C1 segment of cervical spinal cord (tissue), 14 donors: ENCODE measurements at places on chromosomes 12 and 14.

DNA sequence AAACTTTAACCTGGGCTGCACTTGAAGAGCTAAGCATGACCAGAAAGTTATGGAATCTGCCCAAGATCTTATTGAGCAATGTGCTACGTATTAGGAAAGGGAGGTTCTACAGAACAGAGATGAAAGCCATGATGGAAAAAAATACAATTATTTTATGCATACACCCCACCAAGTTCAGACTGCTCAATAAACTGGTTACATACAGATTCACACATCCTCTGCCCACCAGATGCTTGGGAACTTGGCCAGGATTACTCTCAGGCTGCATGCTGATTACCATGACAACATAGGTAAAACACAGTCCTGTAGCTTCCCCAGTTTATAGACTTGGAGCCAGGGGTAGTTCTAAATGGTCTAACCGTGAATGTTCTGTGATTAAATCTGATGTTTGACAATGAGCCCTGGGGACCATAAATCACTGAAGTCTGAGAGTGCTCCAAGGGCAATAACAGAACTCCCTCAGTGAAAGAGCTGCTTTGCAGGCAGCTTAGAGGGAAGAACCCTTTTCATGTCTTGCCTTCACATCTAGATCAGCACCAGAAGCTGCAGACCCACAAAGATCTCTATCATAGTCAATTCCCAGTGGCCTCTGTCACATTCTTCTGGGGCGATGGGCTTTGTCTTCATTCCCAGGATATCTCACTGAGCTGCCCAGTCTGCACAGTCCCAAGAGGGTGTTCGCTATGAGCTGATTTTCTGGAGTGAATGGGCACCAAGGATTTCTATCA, 232.2 kb downstream of the EMP1 start:
- DNase-seq: no peak

GRCh38 chr12:58030566-58031279, 89.4 kb downstream of the ATP23 start:
- no peak for DNase-seq

GRCh38 chr14:99938376-99938775, 126.8 kb upstream of the EVL start:
- no peak for DNase-seq

DNA sequence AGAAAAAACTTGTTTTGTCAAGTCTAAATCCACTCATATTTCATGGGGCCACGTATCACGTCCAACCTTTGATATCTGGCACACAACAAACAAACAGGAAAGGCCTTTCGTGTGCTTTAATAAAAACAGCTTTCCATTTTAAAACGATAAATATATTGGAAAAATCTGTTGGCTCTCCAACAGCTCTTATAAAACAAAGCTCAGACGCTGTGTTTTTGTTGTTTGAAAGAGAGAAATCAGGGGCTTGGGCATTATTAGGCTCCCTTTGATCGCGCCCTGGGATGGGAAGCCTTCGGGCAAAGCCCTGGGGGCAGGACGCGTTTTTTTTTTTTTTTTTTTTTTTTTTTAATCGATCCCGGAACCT, 429 bp upstream of the PLEKHA5 start:
- no peak for DNase-seq

GRCh38 chr12:51630986-51631385, 40.0 kb downstream of the SCN8A start:
- no peak for DNase-seq

DNA sequence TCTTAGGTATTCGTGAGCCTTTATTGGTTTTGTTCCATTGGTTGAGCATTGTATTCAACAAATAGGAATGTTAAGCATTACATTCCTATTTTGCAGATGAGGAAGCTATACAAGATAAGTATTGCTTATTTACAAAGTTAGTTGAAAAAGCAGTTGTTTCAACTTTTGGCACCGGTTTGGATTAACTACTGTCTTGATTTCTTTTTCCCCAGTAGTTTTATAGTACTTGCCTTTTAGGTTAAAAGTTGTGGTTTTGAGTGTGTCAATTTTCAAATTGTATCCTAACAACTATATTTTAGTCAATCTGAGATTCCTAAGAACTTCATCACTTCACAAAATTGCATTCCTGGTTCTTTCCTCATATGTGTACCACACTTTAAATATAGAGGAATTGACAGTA, 23.8 kb upstream of the MBIP start:
- DNase-seq: no peak
